Activated CD4-positive, alpha-beta memory T cell treated with anti-CD3 and anti-CD28 coated beads for 36 hours (primary cell): ENCODE measurements at places on chromosomes 1 and 21. TPM values are rescaled to one million over a fixed set of nuclear protein-coding genes. Genes with fewer than 3 reads are reported as not detected.

DNA sequence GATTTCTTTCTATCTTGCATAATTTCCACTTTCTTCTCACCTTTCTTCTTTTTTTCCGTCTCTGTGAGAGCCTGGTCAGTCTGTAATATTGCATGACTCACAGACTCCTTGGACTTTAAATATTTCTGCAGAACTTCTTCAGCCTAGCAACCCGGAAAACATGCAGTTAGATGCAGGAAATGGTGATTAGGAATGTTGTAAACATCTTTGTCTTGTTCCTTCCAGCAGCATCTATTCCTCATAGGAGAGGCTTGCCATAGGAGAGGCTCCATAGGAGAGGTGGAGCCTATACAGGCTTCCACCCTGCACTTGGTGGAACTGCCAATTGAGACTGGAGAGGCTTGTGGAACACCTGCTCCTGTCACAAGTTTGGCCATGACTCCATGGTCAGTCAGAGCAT lies 10.0 kb downstream of the GBP5 start:
- DNase-seq, result no peak
- H3K4me1 ChIP-seq, result peaks cover 73% of the 10 kb centered on the region
- H3K27me3 ChIP-seq, result no peaks in the 10 kb centered on the region
- peak overlapping the region; percentile 15 for H3K27ac ChIP-seq
- peaks cover 66% of the 10 kb centered on the region for H3K36me3 ChIP-seq

Gene LIPI
- total RNA-seq, result not detected

Gene CSMD2
- total RNA-seq, result not detected

Gene SLC9A1
- total RNA-seq, result 17.8 TPM

- no peaks in the 10 kb centered on the region for H3K36me3 ChIP-seq
- H3K4me3 ChIP-seq, result no peak overlapping the region
- H3K27me3 ChIP-seq, result peaks cover 3% of the 10 kb centered on the region
- H3K27ac ChIP-seq, result no peak overlapping the region
- DNase-seq, result no peak
- H3K4me1 ChIP-seq, result no peaks in the 10 kb centered on the region
These were observed 27.8 kb upstream of the PIGC start for GRCh38 chr1:172471666-172472065.

DNA sequence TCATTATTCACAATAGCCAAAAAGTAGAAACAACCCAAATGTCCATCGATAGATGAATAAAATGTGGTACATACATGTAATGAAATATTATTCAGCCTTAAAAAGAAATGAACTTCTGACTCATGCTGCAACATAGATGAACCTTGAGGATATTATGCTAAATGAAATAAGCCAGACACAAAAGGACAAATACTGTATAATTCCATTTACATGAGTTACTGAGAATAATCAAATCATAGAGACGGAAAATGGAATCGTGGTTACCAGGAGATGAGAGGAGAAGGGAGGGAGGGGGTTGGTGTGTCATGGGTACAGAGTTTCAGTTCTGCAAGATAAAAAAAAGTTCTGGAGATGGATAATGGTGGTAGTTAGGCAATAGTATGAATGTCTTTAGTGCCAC lies 184.1 kb downstream of the PSMG1 start:
- H3K4me1 ChIP-seq, result peaks cover 9% of the 10 kb centered on the region
- DNase-seq, result no peak
- H3K4me3 ChIP-seq, result no peak overlapping the region
- H3K27me3 ChIP-seq, result peaks cover 11% of the 10 kb centered on the region
- H3K36me3 ChIP-seq, result no peaks in the 10 kb centered on the region
